Gastrocnemius medialis (tissue), 4 donors: ENCODE measurements at places on chromosomes 13 and 19. TPM values are rescaled to one million over a fixed set of nuclear protein-coding genes. Genes with fewer than 3 reads are reported as not detected.

GRCh38 chr13:109834973-109835720, 48.8 kb upstream of the IRS2 start:
- H3K4me1 ChIP-seq, result peaks cover 3% of the 10 kb centered on the region
- H3K36me3 ChIP-seq, result no peaks in the 10 kb centered on the region
- no peak for DNase-seq

DNA sequence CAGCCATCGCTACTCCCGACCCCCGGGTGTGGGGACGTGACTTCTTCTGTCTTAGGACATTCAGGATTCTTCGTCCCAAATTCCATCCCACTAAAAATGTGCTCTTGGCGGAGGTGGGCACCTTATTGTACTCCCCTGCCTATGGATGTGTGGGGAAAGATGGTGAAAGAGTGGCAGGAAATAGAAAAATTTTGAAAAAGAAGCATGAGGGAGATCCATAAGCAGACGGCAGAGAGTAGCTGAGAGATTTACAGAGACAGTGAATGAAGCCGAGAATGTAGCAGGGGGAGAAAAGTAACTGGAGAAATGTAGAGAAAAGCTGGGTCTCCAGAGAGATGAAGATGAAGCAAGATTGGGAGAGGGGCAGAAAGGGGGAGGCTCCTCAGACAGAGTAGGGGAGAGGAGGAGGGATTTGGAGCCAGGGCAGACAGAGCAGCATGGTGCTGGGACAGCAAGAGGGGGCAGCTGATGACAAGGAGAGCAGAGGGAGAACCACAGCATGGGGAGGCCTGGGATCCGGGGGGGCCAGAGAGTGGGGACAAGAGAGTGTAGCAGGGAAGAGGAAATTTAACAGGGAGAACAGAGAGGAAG, 843 bp downstream of the ZNF610 start:
- H3K27me3 ChIP-seq, result no peaks in the 10 kb centered on the region
- no peaks in the 10 kb centered on the region for H3K36me3 ChIP-seq
- no peak for DNase-seq
- peak overlapping the region; percentile 86 for H3K4me3 ChIP-seq
- peak overlapping the region; percentile 81 for H3K27ac ChIP-seq

DNA sequence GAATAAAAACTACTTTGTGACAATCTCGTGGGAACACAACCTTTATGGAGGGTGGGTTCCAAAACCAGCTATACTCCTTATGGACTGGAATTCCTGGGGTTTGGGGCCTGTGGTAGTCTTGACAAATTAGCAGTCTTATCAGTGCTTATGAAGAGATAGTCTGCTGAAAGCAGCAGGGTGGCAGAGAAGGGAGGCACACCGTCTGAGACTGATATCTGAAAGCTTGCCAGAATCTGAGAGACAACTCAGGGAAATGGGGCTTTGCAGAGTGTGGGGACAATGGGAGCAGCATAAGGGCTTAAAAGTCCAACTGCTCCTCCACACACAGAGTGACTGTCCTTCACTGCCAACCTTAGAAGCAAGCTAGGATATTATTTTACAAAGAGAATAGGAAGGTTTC, 95.9 kb downstream of the UGGT2 start:
- H3K27ac ChIP-seq, result no peak overlapping the region
- no peaks in the 10 kb centered on the region for H3K4me1 ChIP-seq
- no peak overlapping the region for H3K4me3 ChIP-seq
- no peaks in the 10 kb centered on the region for H3K27me3 ChIP-seq
- no peak for DNase-seq

- peak overlapping the region; percentile 77 for H3K27ac ChIP-seq
- H3K4me1 ChIP-seq, result peaks cover 6% of the 10 kb centered on the region
- no peaks in the 10 kb centered on the region for H3K36me3 ChIP-seq
- no peak overlapping the region for H3K4me3 ChIP-seq
These were observed 11.2 kb upstream of the PDCD2L start for GRCh38 chr19:34393031-34393430.

- no peaks in the 10 kb centered on the region for H3K4me1 ChIP-seq
- no peak overlapping the region for H3K4me3 ChIP-seq
- no peaks in the 10 kb centered on the region for H3K36me3 ChIP-seq
- H3K27me3 ChIP-seq, result no peaks in the 10 kb centered on the region
- no peak overlapping the region for H3K27ac ChIP-seq
These were observed 411.8 kb downstream of the ZNF536 start for GRCh38 chr19:30783936-30784335.

GRCh38 chr19:10353793-10354391, 14.5 kb upstream of the ICAM3 start:
- H3K27ac ChIP-seq, result peak overlapping the region; percentile 11
- H3K4me1 ChIP-seq, result no peaks in the 10 kb centered on the region
- peak; percentile 42 for DNase-seq
- no peaks in the 10 kb centered on the region for H3K36me3 ChIP-seq
- no peaks in the 10 kb centered on the region for H3K27me3 ChIP-seq
- peak overlapping the region; percentile 33 for H3K4me3 ChIP-seq

- H3K4me1 ChIP-seq, result no peaks in the 10 kb centered on the region
- H3K4me3 ChIP-seq, result no peak overlapping the region
- H3K36me3 ChIP-seq, result no peaks in the 10 kb centered on the region
- no peak overlapping the region for H3K27ac ChIP-seq
These were observed 137.9 kb upstream of the DACH1 start for GRCh38 chr13:72004784-72005374.

DNA sequence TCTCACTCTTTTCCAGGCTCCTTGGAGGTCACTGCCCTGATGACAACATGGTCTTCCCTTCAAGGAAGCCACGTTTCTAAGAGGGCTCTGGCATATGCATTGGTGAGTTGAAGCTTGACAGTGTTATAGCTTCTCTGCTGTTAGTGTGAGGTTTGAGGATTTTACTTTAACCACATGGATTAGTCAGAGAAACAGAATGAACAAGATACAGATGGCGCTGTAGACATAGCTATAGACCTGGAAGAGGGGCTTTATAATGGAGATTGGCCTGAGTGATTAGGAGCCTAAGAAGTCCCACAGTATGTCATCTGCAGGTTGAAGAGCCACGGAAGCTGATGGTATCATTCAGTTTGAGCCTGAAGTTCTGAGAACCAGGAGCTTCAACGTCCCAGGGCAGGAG, 18.4 kb upstream of the URI1 start:
- no peak overlapping the region for H3K27ac ChIP-seq
- no peaks in the 10 kb centered on the region for H3K4me1 ChIP-seq
- DNase-seq, result no peak
- no peaks in the 10 kb centered on the region for H3K36me3 ChIP-seq
- no peaks in the 10 kb centered on the region for H3K27me3 ChIP-seq

DNA sequence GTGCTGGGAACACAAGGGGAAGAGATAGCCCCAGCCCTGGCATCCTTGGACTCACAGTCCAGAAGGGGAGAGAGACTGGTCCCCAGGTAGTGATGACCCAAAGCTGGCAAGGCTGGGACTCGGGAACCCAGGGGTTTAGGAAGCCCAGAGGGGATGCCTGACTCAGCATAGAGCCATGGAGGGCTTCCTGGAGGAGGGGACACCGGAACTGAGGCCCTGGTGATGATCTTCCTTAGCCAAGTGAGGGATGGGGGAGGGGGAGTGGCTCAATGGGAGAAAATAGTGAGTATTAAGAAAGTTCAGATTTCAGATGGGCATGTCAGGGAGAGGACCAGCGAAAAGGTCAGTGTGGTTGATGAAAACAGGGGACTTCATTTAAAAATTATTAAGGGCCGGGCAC, 26.8 kb downstream of the EXOC3L2 start:
- H3K36me3 ChIP-seq, result no peaks in the 10 kb centered on the region
- DNase-seq, result no peak
- peaks cover 24% of the 10 kb centered on the region for H3K27me3 ChIP-seq
- H3K27ac ChIP-seq, result no peak overlapping the region
- no peaks in the 10 kb centered on the region for H3K4me1 ChIP-seq

DNA sequence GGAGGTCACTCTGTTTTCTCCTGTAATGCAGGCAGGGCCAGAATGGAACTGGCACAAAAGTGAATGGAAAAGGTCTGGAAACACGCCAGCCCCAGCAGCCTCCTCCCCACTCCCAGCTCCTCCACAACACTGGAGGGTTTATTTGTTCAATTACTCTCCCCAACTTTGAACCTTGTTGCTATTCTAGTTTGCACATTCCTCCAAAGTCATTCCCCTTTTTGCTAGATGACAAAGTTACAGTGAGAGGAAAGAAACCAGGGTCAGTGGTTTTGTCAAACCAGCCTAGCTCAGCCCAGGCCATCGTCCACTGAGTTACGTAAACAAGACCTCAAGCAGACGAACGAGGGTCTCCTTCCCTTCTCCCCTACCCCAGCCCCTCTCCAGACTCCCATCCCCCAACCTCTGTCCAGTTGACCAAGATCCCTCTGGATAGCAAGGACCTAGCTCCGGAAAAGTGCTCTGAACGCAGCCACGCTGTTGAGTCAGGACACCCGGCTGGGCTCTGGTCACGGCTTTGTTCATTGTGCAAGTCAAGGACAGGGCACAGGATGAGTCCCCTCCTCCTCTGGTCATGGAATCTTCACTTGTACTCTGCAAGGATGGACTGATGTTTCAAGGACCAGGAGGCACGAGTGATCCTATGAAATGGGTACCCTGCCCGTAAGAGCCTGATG, 180.0 kb downstream of the USP12 start:
- H3K27ac ChIP-seq, result no peak overlapping the region
- no peaks in the 10 kb centered on the region for H3K36me3 ChIP-seq
- no peak for DNase-seq
- no peak overlapping the region for H3K4me3 ChIP-seq

DNA sequence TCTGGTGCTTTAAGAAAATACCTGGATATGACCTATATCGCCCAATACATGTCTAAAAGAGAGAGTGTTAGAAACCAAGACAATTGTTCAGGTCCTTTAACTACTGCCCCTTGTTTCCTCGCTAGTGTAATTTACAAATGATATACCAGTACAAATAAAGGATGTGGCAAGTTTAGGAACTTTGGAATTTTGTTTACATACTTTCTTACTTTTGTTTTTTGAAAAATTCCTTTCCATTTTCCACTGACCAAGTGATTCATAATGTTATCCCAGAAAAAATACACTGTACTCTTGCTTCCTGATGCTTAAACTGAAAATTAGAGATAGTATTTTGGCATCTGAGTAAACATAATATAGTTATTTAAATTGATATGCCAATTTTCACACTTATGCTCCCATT, 96.8 kb upstream of the CSNK1A1L start:
- no peak for DNase-seq
- no peak overlapping the region for H3K27ac ChIP-seq
- H3K4me3 ChIP-seq, result no peak overlapping the region
- H3K36me3 ChIP-seq, result no peaks in the 10 kb centered on the region
- H3K27me3 ChIP-seq, result no peaks in the 10 kb centered on the region

GRCh38 chr13:84574851-84575250, 692.6 kb upstream of the SLITRK1 start:
- no peak overlapping the region for H3K27ac ChIP-seq
- no peak overlapping the region for H3K4me3 ChIP-seq
- H3K4me1 ChIP-seq, result no peaks in the 10 kb centered on the region
- no peaks in the 10 kb centered on the region for H3K27me3 ChIP-seq
- no peaks in the 10 kb centered on the region for H3K36me3 ChIP-seq
- DNase-seq, result no peak

DNA sequence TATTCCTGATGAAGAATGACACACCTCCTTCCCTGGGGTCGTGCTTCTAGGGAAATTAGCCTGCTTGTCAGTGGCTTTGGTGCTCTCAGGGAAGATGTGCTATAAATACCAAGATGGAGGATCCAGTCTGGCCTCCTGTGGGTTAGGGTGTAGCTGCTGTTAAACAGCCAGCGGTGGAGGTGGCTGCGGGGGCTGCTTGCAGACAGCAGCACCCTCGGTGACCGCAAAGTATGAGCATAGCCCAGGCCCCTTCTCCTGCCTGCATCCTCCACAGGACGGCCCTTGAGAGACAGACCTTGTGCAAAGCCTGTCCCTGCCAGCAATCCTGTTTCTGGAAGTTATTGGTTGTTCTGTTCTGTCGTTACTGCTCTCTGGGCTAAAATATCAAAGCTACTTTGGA, 11.4 kb downstream of the VSTM2B start:
- no peak overlapping the region for H3K27ac ChIP-seq
- H3K27me3 ChIP-seq, result peaks cover 6% of the 10 kb centered on the region

- DNase-seq, result no peak
- no peak overlapping the region for H3K4me3 ChIP-seq
- no peaks in the 10 kb centered on the region for H3K27me3 ChIP-seq
These were observed 13.0 kb upstream of the FPR3 start for GRCh38 chr19:51781999-51782398.

Gene PRTN3
- not detected for total RNA-seq

Gene TBCB
- 57.4 TPM for total RNA-seq

Gene FCGBP
- 2.2 TPM for total RNA-seq

Gene SYNE4
- not detected for total RNA-seq

Gene LRRC63
- not detected for total RNA-seq

Gene LILRA6
- not detected for total RNA-seq
